CD4-positive, alpha-beta T cell treated with Interleukin-4 for 4 hours (primary cell): ENCODE measurements at places on chromosomes 12 and 14.
A peak's percentile ranks its signal among the peaks of the same experiment; 100 is the strongest.

- DNase-seq: no peak
Measured at GRCh38 chr12:40788276-40788675, 96.0 kb downstream of the CNTN1 start.

DNA sequence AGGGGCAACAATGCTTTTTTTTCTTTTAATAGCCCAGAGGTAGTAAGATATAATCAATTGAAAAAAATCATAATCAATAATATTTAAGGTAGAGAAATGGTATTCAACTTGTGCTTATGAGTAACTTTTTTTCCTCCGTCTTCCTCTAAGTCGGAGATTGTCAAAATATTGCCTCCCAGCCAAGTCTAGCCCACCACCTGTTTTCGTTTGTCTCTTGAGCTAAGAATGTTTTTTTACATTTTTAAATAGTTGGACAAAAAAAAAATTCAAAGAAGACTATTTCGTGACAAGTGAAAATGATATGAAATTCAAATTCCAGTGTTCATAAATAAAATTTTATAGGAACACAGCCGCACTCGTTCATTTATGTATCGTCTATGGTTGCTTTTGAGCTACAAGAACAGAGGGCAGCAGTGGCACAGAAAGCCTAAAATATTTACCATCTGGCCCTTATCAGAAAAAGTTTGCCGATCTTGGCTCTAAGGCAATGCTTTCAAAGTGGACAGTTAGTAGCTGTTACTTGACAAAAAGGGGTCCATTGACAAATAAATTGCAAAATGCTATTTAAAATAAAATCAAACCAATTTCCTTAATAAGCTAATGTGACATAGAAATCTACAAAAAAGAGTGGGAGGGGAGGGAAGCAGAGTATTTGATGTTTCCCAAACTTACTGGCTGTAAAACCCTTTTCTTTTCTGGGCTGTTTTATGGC, 40.8 kb upstream of the MAX start:
- no peak for DNase-seq

GRCh38 chr12:47190271-47190750, 110.6 kb upstream of the AMIGO2 start:
- no peak for DNase-seq

DNA sequence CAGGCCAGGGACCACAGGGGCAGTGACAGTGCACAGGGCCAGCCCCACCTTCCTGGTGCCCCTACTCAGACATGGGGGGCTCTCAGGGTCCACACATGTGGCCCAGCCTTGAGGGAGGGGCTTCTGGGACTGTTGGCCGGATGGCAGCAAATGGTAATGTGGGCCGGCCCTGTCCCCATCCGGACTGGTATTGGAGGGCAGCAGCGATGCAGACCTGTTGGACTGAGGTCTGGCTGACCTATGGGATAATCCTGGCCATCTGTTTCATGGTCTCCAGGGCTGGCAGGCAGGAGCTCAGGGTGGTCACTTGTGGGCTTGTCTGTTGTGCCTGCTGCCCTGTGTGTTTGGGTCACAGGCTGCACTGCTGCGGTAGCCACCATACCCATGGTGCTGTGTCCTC, 387.5 kb downstream of the TMEM121 start:
- no peak for DNase-seq

- DNase-seq: no peak
Measured at GRCh38 chr12:67107751-67108269, 161.3 kb upstream of the CAND1 start.

DNA sequence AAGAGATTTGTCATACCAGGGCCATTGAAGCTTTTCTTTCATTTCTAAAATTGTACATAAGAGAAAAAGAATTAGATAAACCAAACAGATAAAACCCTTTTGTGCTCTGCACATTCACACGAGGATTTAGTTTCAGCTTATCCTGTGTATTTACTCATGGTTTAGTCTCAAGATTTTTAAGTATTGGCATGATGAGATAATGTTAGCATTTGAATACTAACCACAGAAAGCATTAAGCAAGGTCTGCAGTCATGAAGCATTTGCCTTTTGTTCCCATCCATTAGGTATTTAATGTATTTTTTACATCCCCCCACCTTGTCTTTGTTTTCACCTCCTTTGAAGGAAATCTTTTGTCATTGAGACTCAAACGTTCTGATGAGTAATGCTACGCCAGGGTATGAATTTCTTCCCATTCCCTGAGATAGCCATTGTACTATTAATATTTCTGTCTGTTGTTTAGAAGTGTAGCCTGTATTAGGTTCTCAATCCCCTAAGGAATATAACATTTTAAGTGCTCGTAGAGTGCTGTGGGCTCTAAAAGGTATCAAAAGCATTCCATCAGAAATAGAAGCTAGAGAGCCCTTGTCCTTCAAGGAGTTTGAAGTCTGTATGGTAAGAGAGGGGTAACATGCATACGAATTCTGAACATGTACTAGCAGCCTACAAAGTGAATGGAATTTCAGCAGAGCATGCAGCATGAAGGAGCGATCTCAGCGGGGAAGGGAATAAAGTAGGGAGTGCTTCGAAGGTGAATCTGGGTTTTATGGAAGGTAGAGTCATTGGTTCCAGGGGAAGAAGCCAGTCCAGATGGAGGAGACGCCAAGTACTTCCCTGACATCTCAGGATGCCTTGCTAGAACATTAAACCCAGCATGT, 22.3 kb downstream of the CRADD start:
- no peak for DNase-seq

GRCh38 chr14:100838493-100839314, 12.8 kb downstream of the MEG3 start:
- DNase-seq: no peak

- no peak for DNase-seq
Measured at GRCh38 chr14:73289308-73289707, 52.0 kb downstream of the PAPLN start.

GRCh38 chr12:90152897-90153624, 444.4 kb upstream of the ATP2B1 start:
- DNase-seq: no peak

DNA sequence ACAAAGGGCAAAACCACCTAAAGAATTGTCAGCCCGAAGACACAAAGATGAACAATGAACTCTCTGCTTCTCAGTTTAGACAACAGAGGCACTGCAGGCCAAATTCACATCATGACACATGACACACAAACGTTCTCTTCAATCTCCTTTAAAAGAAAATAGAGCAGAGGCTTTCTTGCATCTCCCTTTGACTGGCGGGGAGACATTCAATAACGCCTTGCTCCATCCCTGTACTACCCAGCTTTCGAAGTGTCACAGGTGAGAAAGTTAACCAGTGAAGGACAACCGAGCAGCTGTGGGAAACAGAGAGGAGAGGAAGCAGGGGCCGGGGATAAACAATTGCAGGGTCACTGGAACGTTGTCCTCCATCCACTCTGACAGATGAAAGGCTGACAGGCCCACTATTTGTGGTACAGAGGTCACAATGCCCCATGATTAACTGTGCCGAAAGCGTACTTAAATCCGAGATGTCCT, 130.8 kb downstream of the PHLDA1 start:
- no peak for DNase-seq

DNA sequence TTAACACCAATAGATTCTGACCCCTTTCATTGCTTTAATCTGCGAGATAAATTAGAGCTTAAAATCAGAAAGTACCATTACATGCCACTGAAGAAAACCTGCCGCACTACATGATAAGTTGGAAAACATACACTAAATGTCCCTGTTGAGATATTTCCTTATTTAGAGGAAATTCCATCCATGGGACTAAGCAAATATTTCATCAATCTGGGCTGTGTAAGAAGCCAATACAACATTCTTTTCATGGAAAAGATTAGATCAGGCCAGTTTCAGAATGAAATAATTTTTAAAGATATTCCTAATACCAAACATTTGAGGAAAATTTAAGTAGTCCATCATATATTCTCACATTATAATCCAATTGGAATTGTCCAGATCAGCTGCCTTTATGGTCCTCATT, 112.8 kb downstream of the LLPH start:
- DNase-seq: no peak

GRCh38 chr14:70655110-70655826, 13.6 kb downstream of the TTC9 start:
- DNase-seq: peak; percentile 87

DNA sequence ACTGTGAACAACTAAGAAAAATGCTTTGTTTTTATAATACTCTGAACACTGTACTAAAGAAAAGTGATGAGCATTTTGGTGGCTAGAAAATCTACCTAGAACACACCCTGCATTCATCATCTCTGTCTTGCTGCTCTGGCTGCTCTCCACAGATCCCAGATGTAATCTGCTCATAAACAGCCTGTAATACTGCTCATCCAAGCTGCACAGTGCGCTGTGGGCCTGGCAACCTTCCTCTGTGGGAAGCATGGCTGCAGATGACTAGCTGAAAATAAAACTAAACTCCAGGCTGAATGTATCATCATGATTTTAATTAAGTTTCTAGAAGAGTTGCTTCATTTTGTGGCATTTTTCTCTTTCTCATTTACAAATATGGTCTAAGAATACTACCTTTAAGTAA, 200.7 kb downstream of the SLC2A13 start:
- DNase-seq: no peak

DNA sequence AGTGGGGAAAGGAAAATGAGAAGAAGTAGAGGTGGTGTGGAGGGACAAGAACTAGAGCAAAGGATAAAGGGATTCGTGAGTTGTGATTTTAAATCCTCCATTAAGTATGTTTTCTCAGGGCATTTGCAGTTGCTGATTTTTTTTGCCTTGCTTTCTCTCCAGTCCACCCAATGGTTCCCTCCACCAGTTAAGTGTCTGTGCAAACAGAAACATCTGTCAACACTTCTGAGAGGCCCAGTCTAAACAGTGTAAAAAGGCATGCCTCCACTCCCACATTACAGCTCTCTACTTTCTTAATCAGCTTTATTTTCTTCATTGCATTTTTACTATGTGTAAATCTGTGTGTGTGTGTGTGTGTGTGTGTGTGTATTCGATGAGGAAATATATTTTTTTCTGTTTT, 141.2 kb downstream of the PPFIA2 start:
- DNase-seq: no peak

DNA sequence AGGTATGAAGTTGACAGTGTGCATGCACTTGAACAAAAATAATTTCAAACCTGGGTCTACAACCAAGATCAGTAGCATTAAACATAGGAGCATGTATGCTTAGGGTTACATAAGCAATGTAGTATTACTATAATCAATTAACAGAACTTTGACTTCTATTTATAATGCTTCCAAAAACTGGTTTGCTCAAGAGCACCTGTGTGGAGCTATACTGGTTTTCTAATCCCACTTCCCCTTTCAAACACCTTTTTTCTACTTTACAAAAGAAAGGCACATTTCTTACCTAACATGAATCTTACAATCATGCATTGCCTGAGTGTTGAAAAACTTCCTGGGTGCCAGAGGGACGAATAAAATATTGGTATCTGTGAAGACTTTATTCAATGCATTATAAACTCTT, 72.7 kb downstream of the EFCAB11 start:
- DNase-seq: no peak

DNA sequence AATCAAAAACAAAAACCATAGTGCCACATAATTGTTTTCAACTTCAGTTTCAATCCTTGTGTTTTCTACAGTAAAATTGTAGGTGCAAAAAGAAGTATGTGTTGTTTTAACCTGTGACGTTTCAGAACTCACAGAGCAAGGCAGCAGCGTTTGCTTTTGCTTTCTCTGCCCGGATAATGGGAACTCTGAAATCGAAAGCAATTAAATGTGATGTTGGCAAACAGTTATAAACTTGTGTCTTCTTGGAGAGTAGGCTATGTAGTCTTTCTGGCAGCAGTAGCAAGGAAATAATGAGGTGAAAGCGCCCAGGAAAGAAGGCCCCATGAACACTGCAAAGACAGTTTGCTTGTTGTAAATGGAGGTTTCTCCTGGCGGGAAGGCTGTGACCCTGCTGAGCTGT, 39.1 kb downstream of the FNTB start:
- no peak for DNase-seq

- no peak for DNase-seq
Measured at GRCh38 chr14:94773061-94773648, 3.2 kb upstream of the GSC start.

- no peak for DNase-seq
Measured at GRCh38 chr12:9227950-9228349, 19.8 kb upstream of the PZP start.

- DNase-seq: no peak
Measured at GRCh38 chr14:52900731-52901130, 50.1 kb downstream of the FERMT2 start.

DNA sequence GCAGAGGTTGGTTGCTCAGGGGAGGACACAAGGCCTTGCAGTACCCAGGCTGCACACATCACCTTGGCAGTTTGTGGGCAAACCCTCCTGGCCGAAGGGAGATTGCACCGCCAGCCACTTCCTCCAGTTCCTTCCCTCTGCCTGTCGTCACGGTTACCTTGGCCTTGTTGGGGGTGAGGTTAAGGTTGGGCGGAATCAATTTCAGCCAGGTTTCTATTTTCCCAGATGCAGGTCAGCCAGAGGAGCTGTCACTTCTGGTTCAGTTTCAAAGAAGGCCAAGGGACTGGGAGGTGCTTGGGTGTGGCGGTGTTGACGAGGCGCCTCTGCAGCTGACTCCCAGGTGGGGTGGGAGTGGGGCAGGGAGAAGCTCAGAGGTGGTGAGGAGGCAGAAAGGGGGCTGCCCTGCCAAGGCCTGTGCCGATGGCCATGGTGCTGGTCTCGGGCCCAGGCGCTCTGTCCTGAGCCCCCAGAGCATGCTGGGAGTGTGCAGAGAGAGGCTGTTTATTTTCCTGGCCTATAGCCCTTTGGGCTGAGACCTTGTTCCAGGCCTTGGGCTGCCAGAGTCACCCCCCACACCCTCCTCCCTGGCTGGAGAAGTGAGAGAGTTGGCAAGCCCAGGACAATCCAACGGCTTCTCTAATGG, 31.4 kb downstream of the JDP2 start:
- no peak for DNase-seq

DNA sequence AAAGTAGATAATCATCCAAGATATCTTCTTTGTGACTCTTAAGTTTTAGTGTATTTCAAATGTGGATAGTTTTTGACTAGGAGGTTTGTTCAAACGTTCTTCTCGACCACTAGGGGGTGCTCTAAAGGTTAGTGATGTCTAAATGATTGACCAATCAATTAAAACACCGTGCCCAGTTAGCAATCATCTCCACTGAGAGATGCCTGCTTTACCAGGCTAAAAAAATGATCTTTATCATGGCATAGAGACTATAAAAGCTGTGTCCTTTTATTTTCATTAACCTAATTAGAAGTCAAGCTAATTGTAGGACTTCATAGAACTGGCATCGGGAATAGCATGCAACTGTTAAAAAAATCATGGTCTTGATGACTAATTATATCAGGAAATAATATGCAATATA, 153.9 kb downstream of the PRKCH start:
- DNase-seq: peak; percentile 56

DNA sequence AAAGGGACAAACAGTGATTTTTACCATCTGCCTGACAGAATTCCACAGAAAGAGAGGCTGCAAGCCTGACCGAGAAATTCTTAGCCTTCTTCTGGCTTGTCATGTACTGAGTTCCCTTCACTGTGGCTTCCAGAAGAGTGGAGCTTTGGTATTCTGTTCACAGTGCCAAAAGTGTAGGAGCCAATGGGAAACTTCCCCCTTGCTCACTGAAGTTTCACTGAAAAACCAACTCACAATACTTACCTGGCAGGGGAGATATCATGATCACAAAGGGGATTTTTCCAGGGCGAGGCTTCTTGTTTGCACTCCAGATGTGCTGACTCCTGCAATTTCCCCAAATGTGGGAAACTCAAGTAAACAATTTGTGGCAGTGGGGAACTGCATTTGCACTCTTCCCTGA, 31.7 kb upstream of the MMP19 start:
- no peak for DNase-seq

GRCh38 chr12:57474862-57475261, 4.8 kb downstream of the ARHGAP9 start:
- no peak for DNase-seq
